ENCODE measurements at places on chromosomes 16 and 17. TPM values are rescaled to one million over a fixed set of nuclear protein-coding genes. Genes with fewer than 3 reads are reported as not detected.

Gene NHERF1
- total RNA-seq: 28.6 TPM

Gene HSD17B1
- total RNA-seq: 0.30 TPM

Gene ABI3
- total RNA-seq: 0.17 TPM

Gene EVI2A
- not detected for total RNA-seq

Gene NEUROD2
- total RNA-seq: not detected

Gene CLEC19A
- not detected for total RNA-seq

DNA sequence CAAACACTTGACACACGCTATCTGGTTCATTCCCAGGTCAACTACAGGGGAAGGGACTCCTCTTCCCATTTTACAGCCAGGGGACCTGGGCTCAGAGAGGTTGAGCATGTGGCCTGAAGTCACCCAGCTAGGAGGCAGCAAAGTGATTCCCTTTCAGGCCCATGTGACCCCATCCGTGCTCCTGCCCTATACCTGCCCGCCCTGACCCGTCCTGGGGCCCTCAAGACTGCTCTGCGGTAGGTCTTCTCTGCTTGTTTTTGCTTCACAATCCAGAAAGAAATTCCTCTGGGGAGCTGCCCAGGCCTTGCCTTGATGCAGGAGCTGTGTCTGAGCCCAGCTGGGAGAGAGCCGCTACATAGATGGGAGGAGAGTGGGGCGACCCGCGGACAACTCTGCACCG is 161.4 kb downstream of the SDK2 start:
- no peak for DNase-seq

- DNase-seq: peak; percentile 39
These were observed 971 bp downstream of the MINK1 start for GRCh38 chr17:4833941-4834680.

DNA sequence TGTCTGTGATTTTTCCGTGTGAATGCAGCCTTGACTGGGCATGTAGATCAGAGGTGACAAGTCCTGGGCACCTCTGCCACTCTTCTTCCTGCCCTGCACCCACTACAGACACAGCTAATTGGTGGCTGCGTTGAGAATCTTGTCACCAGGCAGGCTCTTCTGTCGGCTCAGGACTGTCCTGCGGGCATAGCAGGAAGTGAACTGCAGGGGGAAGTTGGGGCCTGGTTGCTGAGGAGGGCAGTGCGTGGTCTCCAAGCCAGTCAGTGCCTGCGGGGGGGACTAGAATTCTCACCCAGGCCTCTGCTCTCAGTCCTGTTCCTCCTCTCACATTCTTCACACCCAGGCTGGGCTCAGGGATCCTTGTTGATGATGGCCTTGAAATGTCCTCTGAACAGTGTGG is 50.5 kb downstream of the JPH3 start:
- DNase-seq: no peak

- DNase-seq: peak; percentile 47
These were observed 632.4 kb downstream of the CDH11 start for GRCh38 chr16:64489449-64489848.

DNA sequence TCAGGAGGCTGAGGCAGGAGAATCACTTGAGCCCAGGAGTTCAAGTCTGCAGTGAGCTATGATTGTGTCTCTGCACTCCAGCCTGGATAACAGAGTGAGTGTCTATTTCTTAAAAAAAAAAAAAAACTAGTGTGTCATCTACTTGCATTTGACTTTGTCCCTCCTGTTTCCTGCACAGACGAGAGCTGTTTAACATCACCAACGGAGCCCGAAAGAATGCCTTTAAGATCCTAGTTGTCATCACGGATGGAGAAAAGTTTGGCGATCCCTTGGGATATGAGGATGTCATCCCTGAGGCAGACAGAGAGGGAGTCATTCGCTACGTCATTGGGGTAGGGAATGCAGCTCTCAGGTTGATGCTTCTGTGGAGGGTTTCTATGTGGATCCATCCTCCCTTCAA is 13.4 kb downstream of the ITGAM start:
- DNase-seq: no peak

DNA sequence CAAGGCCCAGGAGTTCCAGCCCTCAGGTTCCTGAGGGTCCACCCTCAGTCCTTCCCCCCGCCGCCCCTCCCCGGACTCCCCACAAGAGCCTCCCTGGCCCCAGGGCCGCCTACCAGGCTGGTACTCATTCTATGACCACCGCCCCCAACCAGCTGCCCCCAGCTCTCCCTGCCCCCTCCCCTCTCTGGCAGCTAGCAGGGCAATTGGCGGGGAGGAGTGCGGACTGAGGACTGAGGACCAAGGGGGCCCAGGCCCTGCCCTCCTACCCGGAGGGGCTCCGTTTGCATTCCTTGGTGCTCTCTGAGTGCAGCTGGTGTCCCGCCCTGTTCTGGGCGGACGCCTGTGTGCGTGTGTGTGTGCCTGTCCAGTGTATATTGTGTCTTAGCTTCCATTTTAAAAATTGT is 19.1 kb downstream of the UNC13D start:
- DNase-seq: no peak

DNA sequence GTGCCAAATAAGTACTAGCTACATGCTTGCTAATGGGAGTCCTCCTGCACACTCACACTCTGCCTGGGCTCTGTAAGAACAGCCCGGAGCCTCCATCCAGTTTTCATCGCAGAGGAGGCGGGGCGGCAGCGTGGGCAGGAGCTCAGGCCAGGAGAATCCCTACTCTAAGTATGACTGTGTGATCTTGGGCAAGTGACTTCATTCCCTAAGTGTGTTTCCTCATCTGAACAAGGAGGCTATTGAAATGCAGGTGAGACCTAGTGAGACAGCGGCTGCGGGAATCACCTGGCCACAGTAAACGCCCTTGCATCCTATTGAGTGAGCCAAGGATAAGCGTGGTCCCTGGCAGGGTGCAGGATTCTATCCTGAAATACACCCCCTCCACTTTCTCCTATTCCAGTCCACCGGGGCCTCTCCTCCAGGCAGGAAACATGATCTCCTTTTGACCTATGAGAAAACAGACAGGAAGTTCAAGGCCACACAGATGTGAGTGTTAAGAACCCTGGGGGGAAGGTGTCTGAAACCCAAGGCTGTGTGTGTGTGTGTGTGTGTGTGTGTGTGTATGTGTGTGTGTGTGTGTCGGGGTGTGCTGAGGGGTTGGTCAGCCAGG is 5.2 kb upstream of the RAI1 start:
- peak; percentile 45 for DNase-seq

GRCh38 chr17:16934836-16935235 is 37.1 kb downstream of the TNFRSF13B start:
- no peak for DNase-seq

GRCh38 chr16:84199861-84200260 is 8.9 kb downstream of the ADAD2 start:
- DNase-seq: no peak

DNA sequence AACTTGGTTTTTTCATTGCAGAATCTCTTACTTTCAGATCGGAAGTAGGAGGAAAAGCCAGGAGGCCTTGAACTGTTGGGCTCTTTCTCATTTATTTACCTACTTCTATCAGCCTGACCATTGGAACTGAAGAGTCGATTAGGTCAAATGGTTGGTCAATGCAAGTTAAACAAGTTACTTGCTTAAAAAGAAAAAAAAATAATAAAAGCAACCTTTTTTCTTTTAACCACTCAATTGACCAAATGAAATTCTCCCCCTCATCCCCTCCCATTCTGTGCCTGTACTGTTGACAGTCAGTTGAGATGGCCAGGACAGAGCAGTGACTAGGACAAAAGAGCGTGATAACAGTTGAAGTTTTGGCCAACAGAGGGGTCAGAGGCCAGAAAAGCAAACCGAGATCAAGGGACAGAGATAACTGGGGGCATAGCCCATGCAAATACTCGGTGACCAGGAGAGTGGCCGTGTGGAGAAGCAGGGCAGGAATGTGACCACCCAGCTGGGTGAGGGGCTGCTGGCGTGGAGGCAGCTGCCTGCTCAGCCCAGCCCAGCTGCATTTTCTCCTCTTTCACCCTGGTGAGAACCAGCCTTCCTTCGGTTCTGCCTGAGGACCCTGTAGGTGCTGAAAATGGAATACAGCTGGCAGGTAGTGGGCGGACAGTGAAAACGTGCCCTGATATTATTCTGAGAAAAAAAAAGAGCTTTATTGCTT is 72.2 kb downstream of the HS3ST3B1 start:
- DNase-seq: no peak

GRCh38 chr16:51641191-51641765 is 490.2 kb upstream of the SALL1 start:
- DNase-seq: no peak

- no peak for DNase-seq
These were observed 154.3 kb downstream of the CPPED1 start for GRCh38 chr16:12649356-12649755.

DNA sequence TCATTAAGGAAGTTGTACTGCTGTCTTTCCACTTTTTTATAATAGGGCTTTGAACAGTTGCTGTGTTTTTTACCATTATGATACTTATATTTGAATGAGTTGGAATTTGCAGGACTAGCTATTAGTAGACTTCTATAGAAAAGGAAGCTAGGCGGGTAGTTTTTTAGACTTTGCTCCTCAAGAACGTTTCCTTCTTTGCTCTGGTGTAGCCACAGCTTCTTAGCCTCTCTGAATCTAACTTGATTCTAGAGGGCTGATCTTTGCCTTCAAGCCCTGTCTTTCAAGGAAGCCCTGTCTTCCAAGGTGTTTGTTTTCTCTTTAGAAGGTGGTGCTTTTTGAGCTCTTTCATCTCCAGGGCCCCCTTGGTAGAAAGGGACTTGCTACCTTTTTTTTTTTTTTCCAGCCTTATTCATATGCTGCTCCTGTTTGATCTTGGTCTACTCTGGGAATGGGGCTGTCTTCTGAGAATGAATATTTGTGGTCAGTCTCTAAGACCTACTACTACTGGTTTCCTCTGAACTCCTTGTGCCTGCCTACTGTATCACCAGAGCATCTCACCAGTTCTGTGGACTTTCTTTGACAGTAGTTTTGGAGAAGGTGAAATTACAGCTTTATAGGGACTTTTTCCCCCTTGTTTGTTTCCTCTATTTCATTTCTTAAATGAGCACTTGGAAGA is 52.3 kb upstream of the RASL10B start:
- no peak for DNase-seq

- DNase-seq: peak; percentile 14
These were observed 152.6 kb downstream of the CMIP start for GRCh38 chr16:81597079-81597658.

- DNase-seq: no peak
These were observed 9.7 kb upstream of the KDM6B start for GRCh38 chr17:7824021-7824924.

GRCh38 chr17:1697681-1698080 is 12.5 kb downstream of the TLCD2 start:
- DNase-seq: no peak

DNA sequence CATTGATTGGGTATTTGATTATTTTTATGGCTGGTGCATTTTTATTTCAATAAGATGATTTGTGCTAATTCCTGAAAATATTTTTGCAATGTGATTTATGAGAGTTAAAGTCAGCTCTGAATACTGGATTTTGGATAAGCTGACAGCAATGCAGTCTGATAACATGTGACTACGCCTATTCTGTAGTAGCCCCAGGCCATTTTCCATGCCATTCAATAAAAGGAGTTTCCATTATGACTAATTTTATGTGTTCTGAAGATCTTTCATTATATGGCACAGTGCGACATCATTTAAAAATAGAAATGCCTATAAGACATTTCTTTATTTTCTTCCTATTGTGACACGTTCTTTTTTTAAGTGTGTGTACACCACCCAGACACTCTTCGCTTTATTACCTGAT is 46.3 kb downstream of the KCNJ2 start:
- no peak for DNase-seq

DNA sequence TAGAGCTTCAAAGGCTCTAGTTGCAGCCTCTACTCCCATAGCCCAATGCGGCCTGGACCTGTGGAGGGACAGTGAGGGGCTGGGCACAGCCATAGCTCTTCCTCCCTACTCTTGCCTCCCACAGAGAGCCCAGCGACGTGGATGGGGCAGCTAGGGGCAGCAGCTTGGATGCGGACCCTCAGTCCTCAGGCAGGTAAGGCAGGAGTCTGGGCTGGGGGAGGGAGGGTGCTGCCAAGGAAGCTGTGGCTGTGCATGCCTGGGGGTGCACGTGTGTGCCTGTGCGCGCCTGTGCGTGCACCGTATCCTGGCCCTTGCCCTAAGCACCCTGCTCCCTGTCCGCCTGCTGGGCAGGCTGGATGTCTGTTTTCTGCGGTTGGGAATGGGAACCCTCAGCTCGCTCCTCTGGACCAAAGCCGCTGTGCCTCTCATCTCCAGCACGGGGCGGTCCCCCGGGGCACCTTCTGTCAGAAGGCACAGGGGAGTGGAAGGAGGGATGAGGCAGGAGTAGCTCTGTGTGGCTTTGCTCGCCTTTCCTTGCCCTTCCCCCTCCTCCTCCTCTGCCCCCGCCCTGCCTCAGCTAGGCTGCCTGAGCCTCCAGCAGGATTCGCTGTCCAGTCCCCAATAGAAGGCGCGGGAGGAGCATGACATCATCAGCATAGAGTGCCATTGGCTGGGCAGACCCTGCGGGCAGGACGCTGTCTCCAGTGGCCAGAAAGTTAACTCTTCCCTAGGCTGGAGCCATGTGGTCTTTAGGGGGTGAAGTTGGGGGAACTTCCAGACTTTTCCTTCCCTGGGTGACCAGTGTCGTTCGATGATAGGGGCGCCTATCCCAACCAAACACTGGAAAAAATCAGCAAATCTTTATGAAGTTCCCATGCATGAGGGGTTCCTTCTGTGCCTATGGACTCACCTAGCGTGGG is 797 bp downstream of the PRCD start:
- DNase-seq: peak; percentile 92

DNA sequence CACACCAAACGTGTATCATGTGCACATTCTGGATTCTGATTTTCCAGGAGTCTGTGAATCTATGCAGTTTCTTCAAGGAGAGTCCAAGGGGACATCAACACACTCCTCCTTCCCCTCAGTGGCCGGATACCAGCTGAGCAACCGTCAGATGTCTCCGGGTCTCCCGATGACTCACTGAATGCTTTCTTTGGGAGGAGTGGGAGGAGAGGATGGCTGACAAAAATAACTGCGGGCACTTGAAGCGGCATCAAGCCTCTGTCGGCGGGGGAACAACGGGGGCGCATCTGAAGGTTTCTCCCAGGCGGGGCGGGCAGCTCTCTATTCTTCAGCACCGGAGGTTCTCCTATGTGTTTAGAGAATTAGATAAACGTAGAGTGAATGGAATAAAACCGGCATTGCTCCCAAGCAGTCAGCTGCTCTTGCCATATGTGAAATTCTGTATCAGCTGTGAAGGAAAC is 24.6 kb upstream of the LRRC75A start:
- peak; percentile 71 for DNase-seq

DNA sequence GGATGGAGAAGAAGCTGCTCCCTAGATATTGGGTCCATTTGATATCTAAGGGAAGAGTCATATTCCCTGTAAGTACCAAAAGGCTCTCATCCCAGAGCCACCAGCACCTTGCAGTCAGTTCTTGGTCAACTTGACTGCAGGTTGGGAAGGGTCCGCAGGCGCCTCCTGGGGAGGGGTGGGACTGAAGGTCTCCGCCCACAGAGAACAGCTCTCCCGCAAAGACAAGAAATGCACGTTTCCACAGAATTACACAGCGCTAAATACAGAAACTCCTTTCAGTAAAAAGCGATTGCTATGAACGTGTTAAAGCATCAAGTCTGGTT is 864 bp upstream of the CTCF start:
- DNase-seq: no peak

- DNase-seq: no peak
These were observed 22.2 kb downstream of the MMP15 start for GRCh38 chr16:58047557-58048348.

- no peak for DNase-seq
These were observed 40.0 kb upstream of the CCR7 start for GRCh38 chr17:40605306-40605705.
